ENCODE measurements at places on chromosomes 6 and 20.

GRCh38 chr6:73455865-73456629 is 4.0 kb upstream of the CGAS start:
- peak; percentile 65 for DNase-seq

DNA sequence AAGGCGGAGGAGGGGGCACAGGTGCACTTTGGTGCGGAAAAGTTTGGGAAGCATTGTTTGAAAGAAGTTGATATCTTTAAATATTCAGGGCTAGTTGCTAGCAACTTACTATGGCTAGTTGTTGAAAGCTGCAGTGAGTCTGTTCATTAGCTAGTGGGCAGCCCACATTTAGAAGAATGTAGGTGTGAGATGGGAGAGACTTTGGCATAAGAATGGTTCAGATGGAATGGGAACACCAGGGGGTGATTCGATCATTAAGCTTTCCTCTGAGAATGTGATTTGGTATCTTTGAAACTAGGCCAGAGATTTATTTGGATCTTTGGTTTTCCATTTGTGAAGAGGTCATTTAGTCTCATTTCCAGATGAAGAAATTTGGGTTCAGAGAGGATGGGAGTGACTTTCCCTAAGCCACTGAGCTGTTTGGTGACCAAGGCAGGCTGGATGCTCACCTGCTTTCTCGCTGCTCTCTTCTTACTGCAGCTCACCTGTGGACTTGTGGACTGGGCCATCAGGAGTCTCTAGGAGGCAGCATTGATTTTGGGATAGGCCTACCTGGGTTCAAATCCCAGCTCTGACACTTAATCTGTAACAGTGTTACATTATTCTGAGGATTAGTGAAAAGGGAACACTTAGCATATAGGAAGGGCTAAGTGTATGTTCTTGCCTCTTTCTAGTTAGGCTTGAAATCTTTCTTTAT is 62.9 kb downstream of the CARMIL1 start:
- no peak for DNase-seq

GRCh38 chr6:122610690-122611455 is 668 bp downstream of the PKIB start:
- peak; percentile 65 for DNase-seq

GRCh38 chr6:108565091-108565766 is 4.5 kb downstream of the FOXO3 start:
- peak; percentile 69 for DNase-seq

- no peak for DNase-seq
These were observed 23.7 kb upstream of the ADGRF4 start for GRCh38 chr6:47674673-47675072.

DNA sequence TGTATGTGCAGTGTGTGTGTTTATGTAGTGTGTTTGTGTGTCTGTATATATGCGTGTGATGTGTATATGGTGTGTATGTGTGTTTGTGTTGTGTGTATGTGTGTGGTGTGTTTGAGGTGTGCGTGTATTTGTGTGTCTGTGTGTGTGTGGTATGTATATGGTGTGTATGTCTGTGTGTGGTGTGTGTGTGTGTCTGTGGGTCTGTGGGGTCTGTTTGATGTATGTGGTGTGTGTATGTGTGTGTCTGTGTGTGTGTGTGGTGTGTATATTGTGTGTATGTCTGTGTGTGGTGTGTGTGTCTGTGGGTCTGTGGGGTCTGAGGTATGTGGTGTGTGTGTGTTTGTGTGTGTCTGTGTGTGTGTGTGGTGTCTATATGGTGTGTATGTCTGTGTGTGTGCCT is 10.8 kb upstream of the MYT1 start:
- no peak for DNase-seq

DNA sequence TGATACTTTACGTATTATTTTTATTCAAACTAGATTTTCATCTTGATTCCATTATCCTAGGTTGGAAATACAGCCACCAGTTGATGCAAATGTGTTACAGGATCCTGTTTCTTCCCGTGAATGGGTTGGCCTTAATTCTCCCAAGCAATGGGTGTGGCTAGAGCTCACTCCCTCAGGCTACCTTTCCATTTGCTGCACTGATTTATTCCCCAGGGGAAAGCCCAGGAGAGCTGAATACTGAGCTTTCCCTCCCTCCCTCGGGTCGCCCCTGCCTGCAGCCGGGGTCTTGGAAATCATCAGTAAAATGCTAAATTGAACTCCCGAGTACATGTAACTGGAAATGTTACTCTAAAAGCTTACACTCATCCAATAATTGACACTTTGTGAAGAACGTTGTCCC is 9.9 kb downstream of the SMOC2 start:
- DNase-seq: no peak

GRCh38 chr20:62288535-62289105 is 14.2 kb upstream of the ADRM1 start:
- no peak for DNase-seq

DNA sequence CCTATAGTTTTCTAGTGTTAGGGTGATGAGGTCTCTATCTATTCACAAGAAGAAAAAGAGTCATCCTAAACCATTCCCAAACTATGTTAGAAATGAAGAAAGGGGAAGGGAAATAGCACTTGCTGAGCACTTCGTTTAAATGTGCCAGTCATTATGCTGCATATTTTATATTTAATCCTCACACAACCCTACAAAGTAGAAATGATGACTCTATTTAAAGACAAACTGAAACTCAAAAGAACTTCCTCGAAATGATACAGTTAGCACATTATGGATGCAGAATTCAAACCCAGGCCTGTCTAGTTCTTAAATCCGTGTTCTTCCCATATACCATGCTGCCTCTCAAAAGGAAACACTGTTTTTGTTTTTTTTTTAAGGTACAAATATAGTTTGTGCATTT is 174.6 kb downstream of the GMPR start:
- peak; percentile 42 for DNase-seq

- no peak for DNase-seq
These were observed 16.1 kb downstream of the SRSF3 start for GRCh38 chr6:36610041-36610955.

GRCh38 chr6:134080171-134080795 is 27.9 kb upstream of the SLC2A12 start:
- no peak for DNase-seq

GRCh38 chr20:496126-496696 is 33.9 kb upstream of the TBC1D20 start:
- DNase-seq: no peak

DNA sequence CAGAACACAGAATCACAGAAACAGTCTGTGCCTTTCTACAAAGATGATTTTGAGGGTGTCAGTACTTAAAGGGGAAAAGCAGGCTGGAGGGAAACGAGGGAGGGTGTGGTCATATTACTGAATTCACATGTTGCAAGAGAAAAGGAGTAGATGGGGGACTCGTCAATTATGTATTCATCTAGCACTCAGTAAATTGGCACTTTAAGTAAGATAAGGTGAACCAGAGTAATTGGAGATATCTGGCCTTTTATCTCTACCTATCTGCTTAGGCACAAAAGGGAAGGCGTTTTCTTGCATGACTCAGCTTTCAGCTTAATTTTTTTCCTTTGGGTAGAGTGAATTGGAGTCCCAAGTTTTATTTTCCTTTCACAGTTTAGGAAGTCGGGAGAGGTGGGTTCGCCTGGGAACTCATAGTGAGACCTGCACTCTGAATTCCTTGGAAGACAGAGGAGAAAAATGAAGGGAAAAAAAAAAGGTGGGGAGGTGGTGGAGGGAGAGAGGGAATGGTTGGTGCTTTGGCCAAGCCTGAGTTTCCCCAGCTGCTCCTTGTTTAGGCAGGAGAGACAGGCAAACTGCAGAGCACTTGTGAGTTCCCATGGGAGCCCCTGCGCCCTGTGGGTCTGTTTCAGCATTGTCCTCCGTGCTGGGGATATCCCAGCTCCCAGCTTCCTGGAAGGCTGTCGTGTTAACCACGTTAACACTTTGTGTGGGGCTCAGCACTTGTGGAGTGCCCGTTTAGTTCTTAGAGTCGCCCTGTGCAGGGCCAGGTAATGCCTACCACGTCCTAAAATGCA is 19.7 kb upstream of the GTSF1L start:
- DNase-seq: no peak

- peak; percentile 63 for DNase-seq
These were observed 11.0 kb downstream of the LY86 start for GRCh38 chr6:6599468-6599873.

DNA sequence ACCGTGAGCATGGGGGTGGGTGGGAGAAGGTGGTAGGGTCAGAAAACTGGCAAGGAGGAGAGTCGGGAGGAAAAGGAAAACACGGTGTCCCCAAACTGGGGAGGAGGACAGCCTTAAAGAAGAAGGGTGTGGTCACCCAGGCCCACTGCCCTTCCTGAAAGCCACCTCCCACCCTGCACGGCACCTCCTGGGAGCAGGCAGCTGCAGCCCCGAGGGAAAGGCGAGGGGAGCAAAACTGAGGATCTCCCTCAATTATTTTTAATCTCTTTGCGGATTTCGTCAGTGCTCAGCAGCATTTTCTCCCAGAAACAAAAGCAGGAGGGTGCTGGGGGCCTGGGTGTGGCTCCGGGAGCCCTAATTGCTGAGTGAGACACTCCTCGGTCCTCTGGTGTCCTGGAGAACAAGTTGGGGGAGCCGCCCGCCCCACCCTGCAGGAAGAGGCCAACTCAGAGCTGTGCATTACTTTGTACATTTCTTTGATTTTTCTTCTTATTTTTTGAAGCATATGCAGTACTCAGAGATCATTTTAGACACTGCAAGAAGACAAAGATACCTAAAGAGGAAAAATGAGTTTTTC is 56.4 kb downstream of the RIOK1 start:
- DNase-seq: no peak

DNA sequence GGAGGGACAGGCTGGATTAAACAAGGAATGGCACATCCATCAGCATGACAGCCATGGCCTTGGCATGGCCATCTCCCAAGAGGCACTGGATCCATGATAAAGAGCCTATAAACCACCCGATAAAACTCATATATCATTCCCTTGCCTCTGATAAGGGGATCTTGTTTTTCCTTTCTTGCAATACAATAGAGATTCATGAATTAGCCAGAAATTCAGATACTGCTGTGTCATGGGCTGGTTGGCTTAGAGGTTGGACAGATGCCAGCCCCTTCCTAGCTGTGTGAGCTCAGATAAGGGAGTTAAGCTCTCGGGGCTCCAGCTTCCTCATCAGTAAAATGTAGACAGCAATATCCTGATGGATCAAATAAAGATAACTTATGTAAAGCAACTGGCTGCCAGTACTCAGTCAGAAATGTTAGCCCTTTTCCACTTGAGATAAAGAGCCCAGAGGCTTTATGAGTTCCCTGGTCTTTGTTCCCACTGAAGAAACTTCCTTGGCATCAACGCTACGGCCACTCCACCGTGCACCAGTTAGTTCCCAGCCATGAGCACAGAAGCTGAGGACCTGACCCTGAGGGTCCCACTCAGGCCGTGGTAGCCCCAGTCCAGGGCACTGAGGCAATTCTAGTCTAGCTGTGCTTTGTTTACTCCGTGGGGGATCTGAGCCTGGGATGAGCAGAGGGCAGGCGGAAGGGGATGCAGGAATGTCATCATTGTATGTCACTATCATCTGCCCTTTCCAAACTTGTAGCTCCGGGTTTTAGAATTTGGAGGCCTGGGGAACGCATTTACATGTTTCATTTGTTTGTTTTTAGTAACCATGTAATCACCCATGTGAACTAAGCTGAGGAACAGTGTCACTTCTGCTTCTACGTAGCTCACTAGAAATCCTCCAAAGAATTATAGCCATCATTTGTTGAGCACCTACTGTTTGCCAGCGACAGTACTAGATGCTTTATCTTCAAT is 67.2 kb upstream of the TBC1D7 start:
- DNase-seq: peak; percentile 65

GRCh38 chr20:61320691-61321425 is 68.8 kb downstream of the CDH4 start:
- no peak for DNase-seq

DNA sequence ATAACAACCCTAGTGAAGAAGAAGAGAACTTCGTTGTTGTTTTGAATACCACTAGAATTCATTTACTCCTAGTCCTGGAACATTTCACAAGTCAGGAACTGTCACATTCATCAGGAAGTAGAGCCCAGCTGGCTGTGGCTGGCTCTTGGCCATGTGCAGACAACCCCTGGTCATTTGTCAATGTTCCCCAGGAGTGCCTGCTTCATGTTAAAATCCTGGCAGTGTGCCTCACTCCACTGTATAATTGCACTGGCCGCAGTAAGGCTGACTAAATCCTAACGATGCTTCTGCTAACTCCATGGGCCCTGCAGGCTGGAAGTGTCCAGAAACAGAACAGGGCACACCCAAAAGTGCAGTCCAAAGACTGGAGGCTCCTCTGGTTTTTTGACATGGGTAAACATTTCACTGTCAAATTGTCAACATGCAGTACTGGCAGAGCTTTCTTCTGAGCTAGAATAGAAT is 41.5 kb upstream of the ADGRF1 start:
- DNase-seq: peak; percentile 40

DNA sequence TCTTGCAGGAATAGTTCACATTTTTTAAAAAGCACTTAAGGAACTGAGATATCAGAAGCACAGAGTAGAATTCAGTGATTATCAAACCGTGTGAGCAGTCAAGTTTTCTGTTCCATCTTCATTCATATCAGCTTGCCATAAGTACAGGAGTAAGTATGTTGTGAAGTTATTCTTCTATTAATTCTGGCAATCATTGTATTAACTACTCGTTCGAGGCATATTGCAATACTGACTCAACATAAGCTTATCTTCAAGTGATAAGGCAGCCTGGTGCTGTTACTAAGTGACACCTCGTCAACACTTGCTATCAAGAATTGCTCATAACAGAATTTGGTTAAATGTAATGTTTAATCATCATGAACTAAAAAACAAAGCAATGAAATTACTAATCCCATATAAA is 75.7 kb upstream of the SNX9 start:
- no peak for DNase-seq

DNA sequence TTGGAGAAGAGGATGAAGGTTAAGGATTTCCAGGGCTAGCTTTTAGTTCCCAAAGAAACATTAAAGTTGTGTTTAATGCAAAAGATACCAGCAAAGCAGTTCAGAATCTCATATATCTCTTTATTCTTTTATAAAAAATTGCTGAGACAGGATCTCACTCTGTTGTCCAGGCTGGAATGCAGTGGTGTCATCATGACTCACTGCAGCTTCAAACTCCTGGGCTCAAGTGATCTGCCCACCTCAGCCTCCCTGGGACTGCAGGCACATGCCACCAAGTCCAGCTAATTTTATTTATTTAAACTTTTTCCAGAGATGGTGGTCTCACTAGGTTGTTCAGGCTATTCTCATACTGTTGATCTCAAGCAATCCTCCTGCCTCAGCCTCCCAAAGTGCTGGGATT is 41.1 kb upstream of the CAP2 start:
- DNase-seq: no peak

DNA sequence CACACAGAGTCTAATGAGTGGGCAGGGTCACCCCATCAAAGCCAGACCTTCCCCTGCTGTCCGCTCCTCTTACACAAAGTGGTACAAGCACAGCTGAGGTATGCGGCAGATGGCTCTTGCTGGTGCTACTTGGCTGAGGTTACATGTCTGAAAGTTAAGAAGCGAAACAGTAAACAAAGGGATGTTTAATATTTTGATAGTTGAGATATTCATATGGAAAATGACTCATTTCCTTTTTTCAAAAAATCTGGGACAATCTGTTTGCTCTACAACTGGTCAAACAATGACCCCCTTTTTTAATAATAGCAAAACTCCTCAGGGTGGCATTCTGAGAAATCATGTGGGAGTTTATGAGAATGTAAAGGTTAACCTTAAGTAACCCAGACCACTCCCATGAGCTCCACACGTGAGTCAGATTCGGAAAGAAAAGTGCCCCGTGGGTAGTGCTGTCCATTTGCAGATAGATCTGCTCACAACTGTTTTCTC is 245.3 kb downstream of the TBXT start:
- DNase-seq: no peak
